ENCODE measurements at places on chromosomes 7 and 10.

- no peak for DNase-seq
Measured at GRCh38 chr10:103839872-103840739, 15.3 kb downstream of the SH3PXD2A start.

DNA sequence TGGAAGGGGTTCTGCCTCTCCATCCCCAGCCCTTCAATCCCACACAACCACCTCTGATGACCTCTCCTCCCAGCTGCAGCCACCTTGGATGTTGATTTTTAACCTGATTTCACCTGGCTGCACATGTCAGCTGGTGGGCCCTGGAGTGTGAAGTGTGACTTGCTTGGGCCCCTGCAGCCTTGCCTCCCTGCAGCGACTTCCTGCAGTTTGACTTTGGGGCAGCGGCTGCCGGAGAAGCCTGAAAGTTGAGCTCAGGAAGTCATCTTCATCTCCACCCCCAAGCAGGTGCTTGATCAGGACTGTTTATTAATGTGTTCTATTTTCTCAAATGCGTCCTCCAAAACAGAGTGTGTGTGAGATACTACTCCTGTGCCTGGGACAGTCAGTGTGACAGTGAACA is 675.2 kb upstream of the GALNT17 start:
- DNase-seq = no peak

- DNase-seq = no peak
Measured at GRCh38 chr7:12209221-12209620, 1.9 kb upstream of the TMEM106B start.

GRCh38 chr10:82544377-82544776 is 669.4 kb downstream of the NRG3 start:
- DNase-seq = no peak

GRCh38 chr7:116271963-116272886 is 61.9 kb downstream of the TES start:
- no peak for DNase-seq

DNA sequence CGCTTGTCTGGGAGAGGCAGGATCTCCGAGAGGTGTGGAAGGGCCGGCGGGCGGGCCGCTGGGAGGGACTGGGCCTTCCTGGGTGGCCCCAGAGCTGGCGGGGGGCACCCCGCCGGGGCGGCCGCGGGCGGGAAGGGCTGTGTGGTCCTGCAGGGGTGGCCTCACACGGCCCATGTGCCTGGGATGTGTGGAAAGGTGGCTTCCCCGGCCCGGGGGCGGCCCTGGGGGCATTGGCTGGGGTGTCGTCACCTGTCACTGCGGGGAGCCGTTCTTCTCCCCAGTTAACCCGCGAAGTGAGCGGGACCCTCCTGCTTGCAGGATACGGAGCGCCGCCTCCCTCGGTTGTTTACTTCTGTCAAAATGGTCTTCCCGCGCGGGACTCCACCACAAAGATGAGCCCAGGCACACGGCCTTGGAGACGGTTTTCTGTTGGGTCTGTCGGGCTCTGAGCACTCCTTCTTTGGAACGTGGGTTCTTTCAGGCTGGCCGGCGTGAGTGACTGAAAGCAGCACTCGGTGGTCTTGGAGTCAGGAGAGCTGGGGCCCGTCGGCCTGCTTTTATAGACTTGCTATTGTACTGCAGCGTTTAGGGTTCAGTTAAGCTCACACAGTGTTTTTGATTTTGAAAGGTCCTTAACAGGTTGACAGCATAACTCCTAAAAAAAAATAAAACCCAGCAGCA is 700 bp downstream of the SMC3 start:
- peak; percentile 40 for DNase-seq

- no peak for DNase-seq
Measured at GRCh38 chr7:100378114-100378755, 4.9 kb downstream of the PILRA start.

- no peak for DNase-seq
Measured at GRCh38 chr7:93226310-93226709, at the start of gene HEPACAM2. HEPACAM2 (minus strand) TSS chr7:93226469.

DNA sequence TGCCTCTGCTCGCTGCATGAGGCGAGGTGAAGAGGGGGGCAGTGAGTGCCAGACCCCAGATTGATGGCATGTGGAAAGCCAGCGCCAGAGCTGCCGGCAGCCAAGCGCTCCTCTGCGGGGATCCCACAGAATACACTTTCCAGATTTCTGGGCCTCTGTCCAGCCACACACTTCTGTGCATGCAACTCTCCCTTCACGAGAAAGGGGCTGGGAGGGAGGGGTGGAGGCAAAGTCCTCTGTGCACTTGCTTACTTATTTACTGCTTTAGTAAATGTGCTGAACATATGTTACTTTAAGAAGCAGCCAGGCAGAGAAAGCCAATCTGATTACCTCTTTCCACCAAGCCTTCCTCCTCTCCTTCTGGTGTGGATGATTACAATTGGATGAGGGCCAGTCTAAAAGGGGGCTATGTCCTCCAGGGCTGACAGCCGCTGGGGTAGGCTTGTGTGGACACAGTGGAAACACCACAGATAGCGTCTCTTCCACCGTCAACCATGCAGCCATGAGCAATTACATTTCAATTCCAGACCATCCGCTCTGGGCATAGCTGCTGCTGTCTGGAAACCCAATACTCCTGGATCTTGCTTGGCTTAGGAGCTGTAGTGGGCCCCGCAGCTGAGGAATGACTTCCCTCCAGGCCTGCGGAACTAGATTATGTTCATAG is 322.8 kb upstream of the ANKRD30A start:
- DNase-seq = no peak

DNA sequence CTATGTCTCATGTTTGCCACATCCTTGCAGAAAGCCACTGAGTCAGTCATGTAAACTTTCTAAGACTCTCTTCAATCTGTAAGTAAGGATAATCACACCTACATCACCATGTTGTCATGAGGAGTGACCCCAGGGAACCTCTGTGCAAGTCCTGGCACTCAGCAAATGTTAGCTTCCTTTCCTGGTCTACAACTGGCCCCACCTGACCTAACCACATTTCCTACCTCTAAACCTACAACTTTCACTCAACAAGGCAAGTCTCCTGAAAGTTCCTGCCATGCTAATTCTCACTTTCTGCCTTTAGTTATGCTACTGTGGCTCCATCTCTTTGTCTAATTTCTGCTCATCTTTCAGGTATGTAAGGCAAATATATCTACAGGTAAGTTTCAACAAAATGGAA is 72.3 kb upstream of the SEM1 start:
- no peak for DNase-seq

DNA sequence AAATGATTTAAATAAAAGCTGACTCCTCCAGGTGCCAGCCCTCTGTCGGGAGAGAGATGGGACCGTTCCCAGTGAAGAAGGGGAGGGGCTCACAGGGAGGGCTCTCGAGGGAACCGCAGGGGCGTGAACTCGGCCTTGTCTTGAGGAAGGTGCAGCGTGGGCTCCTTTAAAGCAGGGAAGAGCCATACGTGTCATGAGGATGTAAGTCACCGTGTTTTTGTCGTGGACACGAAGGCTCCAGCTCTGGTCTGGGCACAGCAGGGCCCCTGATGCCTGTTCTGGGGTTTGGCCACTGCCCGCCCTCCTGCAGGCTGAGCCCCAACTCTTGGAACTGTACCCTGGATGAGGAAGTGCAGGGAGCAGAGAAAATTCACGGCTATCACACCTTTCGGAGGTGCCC is 45.0 kb downstream of the JAKMIP3 start:
- no peak for DNase-seq

DNA sequence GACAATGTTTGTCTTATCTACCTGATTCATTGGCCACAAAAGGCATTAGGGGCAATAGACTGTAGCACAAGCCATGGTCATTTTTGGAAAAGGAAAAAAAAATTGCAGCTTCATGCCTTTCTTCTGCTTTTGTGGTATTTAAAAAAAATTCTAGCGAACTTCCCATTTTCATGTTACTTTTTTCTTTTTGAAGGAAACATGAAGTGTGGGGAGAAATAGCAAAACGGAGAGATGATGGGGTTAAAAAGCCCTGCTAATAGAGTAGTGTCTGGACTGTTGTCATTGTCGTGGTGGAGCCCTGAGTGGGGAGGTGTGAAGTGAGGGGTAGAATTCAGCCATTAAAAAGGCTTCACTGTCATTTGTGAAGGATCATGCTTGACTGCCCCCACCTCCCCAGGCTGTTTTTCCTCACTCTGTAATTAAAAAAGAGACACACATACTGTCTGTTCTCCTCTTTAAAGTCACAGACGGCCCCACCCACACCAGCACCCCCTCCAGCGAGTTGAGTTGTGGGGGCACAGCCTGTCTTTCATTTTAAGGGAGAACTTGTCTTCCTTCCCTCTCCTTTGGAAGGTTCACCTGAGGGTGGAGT is 272.4 kb downstream of the CREB5 start:
- DNase-seq = no peak

DNA sequence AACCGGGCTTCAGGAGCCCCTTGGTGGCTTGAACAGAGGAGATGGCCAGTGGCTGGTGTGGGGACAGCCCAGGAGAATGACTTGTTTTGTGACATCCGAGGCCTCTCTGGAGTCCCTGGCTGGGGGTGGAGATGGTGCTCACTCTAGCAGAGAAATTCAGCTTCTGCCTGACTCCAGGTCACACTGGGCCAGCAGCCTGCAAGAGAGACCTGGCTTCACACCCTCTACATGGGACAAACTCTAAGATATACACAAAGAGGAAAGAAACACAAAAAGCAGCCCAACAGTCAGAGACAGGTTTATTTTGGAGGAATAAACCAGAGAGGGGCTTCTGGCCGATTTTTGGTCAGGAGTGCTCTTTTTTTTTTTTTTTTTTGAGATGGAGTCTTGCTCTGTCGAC is 132.8 kb downstream of the ELFN1 start:
- DNase-seq = no peak

DNA sequence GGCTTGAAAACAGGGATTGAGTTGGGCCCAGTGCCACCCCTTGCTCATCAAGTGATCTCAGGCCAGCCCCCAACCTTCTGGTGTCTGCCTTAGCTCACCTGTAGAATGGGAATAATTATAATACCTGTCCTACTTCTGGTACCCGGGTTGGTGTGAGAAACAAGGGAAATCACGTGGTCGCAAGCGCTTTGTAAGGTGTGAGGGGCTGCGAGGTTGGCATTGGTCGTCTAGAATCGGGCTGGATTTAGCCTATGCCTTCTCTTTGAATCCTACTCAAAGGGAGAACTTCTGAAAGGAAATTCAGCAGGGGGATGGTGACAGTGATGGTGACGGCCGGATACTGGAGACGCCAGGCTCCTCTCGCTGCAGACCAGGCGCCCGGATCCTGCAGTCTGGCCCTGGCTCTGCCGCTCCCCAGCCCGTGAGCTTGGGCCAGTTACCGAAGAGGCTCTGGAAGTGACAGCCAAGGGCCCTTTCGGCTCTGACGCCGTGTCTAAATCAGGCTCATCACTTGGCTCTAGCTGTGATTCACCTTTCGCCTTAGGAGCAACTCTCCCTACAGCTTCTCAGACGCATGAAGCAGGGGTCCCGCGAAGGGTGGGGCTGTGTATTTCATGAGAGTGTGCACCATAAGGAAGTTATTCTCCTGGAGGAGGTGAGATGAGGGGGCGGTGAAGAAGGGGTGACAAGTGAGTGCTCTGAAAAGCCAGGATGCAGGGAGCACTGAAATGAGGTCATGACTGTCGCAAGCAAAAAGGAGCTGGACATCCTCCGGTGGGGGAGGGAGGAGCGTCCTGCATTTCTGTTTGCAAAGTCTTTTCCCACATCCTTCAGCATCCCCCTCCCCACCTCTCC is 4.0 kb upstream of the CREB5 start:
- DNase-seq = no peak

- DNase-seq = no peak
Measured at GRCh38 chr7:133301444-133301843, 48.6 kb downstream of the EXOC4 start.

DNA sequence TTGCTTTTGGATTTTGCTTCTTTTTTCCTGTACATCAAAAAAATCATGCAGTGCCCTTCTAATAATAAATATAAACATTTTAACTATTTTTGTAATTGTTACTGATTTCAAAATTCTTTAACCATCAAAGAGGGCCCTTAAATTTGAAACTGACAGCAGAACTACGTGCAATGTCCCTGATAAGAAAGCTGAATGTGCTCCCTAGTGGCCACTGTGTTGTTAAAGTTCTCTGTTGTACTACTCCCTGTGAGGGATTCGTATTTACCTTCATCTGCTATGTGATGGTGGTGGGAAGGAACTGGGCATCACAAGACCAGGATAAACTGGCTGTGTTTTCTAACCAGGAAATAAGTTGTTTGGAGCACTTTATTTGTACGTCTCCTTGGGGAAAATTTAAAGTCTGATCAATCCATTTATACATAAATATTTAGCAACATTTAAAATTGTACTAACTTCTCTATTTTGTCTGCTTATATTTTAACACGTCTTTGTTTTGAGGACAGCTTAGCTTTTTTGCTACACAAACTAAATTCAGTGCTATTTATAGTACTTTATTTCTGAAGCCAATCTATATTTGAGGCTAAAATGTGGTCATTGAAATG is 322.4 kb downstream of the HGF start:
- DNase-seq = no peak

GRCh38 chr7:27088002-27088922 is 7.5 kb downstream of the HOXA1 start:
- DNase-seq = no peak

GRCh38 chr7:155618708-155619633 is 25.5 kb upstream of the RBM33 start:
- no peak for DNase-seq

DNA sequence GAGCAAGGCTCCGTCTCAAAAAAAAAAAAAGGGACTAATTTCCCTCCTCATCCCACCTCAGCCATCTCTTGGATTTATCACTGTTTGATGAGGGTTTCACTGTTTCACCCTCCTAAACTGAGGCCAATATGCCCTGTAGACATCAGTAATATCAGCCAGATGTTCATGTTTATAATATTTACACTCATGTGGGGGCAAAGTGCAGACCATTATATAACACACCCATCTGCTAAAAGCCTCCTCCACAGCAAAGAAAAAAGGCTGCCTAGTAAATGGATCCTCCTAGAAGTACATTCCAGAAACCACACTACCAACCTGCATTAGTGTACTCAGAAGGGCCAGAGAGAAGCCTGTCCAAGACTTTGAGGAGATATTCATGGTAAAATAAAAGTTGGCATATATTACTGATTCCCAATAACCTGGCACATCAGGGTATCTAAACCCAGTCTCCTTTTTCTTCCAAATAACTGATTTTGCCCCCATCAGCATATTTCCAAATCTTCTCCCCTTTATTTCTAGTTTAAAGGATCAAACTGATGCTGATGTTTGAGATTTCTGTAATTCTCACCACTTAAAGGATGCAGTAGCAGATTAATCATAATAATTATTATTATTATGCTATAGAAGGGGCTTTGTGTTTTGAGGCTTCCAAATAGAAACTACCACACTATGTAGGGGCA is 55.1 kb downstream of the LGI1 start:
- DNase-seq = no peak

DNA sequence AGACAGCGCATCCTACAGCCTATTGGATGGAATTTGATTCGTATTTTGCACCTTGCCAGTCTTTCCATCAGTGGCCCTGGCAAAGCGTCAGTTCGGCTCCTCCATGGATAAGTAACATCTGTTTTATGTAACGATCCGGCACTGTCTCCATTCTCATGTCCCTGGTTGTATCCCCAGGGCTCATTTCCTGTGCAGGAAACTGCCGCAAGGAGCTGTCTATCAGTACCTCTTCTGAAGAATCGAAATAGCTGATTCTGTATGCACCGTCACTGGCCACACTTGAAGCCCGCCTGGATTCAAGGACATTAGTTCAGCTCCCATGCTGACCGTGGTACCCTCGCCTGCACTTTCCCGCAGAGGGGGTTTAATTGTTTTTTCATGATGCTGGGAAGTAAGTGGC is 53.1 kb upstream of the NPS start:
- no peak for DNase-seq

- no peak for DNase-seq
Measured at GRCh38 chr7:91316426-91316825, 52.2 kb downstream of the FZD1 start.

- DNase-seq = no peak
Measured at GRCh38 chr10:93063144-93063976, 2.8 kb downstream of the CYP26C1 start.

GRCh38 chr10:96287392-96288105 is 16.2 kb upstream of the BLNK start:
- no peak for DNase-seq

Measured in T-cell (primary cell).